Activated CD8-positive, alpha-beta memory T cell treated with anti-CD3 and anti-CD28 coated beads, Interleukin-2, amount 50 U/mL, for 4 hours (primary cell): ENCODE measurements at places on chromosomes 1 and 21.

DNA sequence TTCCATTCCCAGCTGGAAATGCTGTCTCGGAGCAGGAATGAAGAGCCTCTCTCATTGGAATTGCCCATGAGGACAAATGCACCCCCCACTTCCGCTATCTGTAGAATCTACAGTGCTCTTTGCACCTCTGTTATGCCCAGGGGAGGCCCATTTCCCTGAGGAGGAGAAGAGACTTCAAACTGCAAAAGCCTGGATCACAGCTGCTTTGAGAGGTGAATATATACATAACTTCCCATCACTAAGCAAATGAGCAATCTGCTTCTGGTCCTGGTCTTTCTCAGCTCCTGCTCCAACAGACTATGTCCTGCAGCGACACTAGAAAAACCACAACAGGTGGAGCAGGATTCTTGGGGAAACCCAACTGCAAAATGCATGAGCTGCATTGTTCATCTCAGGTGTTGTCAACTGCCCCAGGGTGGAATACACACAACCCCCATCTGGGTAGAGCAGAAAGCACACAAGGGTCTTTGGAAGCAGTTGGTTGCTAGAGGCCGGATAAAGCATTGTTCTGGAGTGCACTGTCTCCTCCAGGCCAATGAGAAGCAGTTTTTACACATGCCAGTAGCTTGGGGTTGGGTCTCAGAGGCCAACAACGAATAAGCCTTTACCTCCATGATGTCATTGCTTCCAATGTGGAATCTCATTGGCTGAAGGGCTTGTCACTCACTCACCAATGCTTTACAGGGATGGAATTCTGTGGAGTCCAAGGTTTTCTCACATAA is 67.7 kb upstream of the RAB4A start:
- no peak for DNase-seq

DNA sequence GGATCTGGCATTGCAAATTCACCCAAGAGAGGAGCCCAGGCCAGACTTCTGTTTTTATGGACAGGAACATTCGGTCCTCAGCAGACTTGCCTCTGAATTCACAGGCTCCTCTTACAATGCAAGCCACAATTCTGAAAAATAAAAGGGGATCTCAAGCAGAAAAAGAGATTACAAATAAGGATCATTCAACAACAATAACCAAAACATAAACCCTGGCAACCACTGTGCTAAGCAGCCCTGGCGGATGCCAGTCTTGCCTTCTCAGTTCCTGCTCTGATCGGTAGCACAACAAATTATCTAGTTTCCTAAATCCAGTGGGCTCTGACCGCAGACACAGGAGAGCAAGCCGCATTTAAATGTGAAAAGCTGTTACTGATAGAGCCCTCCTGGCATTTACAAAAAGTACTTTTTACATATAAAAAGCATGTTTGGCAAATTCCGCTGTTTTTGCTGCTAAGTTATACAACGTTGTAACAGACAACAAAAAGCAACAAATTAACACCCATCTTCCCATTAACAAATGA is 123.4 kb upstream of the FOXD3 start:
- no peak for DNase-seq

DNA sequence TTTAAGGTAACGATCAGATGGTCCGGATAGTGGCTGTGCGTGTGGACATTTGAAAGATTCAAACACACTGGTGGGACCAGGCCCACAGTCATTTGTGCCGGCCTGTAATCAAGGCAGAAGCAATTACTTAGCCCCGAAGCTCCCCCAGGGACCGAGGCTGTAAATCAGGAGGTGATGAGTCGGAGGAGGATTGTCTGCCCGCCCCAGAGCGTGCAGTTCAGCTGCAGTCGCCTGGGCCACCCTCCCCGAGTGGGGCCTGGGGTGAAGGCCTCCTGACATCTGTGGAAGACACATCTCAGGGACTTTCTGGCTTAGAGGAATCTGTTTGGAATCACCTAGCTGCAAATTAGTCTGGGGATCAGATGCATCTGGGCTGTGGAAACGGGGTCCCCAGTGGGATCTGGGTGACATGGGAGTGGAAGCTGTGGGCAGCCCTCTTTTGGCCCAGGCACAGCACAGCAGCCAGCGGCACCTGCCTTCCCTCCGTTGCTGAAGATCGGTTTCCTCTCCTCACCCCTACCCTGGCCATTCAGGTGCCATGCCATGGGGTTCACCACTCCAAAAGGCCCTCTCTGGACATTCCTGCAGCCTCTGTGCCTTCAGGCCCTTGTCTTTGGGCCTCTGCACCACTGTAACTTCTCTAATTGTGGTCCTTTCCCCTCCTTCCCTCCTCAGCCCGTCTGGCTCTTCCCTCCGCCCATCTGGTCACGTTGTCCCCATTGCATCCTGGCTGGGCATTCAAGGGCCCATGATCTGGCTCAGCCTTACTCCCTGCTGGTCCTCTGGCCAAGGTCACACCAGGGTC is 25.7 kb downstream of the LHX4 start:
- no peak for DNase-seq

DNA sequence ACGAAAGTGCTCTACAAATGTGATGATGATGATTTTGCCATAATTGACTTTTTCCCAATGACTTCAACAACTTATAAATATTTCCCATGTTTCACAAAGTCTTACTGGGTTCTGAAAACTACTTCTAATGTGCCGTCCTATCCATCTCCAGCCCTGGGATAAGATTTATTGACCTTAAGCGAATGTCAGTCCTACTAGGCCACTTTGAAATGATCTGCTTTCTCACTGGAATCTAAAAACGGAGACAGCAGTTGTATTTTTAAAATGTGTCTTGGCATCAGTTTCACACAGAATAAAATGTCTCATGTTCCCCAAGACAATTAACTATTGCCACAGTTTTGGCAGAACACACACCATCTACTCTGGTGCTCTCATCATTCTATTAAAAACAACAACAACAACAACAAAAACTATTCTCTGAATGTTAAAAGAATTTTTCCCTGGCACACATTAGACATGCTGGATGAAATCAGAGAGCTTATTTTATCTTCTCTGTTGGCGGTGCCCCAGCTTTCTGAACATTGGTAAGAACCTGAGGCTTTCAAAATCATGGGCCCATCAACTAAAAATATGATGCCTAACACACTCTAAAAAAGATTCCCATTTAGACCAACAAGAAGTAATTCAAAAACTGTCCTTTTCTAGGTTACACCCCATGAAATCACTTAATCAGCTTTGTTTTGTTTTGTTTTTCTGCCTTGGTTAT is 23.1 kb upstream of the DNASE2B start:
- DNase-seq: no peak

GRCh38 chr1:119391749-119392148 is 23.2 kb downstream of the HAO2 start:
- DNase-seq: no peak

GRCh38 chr1:27981145-27981544 is 21.4 kb downstream of the XKR8 start:
- no peak for DNase-seq

- DNase-seq: no peak
These were observed 10.1 kb downstream of the PTGFRN start for GRCh38 chr1:116919802-116920201.

- peak; percentile 33 for DNase-seq
These were observed 7.1 kb downstream of the GPR157 start for GRCh38 chr1:9121496-9122409.

DNA sequence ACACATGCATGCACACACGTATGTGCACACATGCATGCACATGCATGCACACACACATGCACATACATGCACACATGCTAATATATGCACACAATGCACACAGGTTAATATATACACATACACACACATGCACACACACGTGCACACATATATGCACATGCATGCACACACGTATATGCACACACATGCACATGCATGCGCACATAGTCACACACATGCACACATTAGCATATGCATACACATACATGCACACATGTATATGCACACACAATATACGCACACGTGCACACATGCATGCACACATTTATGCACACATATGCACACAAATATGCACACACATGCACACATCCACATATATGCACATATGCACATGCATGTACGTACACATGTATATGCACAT is 506.8 kb downstream of the MATN1 start:
- no peak for DNase-seq

DNA sequence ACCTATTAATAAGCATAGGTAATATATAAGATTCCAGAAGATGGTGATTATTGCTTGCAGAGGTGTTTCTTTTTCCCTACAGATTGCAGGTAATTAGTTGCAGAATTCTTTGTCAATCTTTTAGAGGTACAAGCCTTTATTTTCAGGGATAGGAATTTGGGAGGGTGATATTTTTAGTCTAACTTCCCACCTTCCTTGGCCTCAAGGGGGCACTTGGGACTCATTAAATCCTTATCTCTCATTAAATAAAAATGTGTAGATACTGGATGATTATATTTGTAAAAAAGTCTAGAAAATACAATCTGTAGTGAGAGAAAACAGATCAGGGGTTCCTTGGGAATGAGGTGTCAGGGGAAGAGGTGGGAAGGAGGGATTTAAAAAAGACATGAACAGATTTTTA is 179.2 kb downstream of the PATJ start:
- no peak for DNase-seq

- no peak for DNase-seq
These were observed 213.8 kb upstream of the TMEM51 start for GRCh38 chr1:14939527-14940284.

GRCh38 chr1:50158421-50158820 is 49.7 kb downstream of the ELAVL4 start:
- no peak for DNase-seq

DNA sequence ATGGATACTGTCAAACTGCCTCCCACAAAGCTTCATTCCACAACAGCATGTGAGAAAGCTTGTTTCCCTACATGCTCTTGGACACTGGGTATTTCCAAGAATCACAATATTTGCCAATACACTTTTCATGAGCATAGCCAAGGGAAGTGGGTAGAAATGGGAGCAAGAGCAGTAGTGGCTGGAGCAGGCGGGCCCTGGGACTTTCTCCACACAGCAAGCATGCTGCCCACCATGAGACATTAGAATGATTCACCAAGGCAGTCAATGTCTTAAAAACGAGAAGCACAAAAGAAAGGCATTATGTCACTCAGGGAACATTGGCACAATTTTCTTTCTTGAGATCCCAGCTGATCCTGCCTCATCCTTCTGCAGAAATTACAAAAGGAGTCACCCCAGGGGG is 371.6 kb upstream of the RUNX1 start:
- no peak for DNase-seq

- peak; percentile 75 for DNase-seq
These were observed 34.3 kb upstream of the ECE1 start for GRCh38 chr1:21324368-21325141.

DNA sequence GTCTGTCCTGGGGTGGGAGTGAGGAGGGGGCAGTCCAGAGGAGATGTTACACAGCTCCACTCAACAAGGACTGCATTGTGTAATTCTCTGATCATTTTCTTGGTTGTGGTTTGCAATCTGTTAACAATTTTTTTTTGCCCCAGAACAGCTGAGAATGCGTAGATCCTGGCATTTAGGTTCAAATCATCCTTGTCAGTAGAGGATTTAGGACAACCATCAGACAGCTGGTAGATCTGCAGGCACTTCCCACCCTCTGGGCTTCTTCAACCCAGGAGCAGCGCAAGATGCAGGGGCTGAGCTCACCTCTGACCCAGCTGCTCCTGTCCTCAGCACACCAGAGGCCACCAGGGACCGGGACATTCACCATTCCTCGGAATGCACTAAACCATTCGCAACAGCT is 13.5 kb downstream of the BCAR3 start:
- no peak for DNase-seq

DNA sequence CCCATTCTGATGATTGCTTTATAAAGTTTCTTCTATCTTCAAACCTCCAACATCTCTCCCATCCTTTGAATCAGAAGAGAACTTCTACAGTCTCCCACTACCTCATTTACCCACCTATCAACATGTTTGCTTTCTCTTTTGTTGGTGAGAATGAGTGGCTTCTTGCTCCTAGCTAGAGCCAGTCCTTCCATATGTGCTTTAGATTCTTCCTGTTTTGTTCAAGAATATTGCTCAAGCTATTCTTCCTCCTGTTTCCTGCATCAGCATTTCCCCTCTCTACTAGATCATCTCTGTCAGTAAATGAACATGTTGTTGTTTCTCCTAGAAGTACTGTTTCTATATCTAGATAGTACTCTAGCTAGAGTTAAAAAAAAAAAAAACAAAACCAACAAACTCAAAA is 6.3 kb downstream of the ATF6 start:
- no peak for DNase-seq

DNA sequence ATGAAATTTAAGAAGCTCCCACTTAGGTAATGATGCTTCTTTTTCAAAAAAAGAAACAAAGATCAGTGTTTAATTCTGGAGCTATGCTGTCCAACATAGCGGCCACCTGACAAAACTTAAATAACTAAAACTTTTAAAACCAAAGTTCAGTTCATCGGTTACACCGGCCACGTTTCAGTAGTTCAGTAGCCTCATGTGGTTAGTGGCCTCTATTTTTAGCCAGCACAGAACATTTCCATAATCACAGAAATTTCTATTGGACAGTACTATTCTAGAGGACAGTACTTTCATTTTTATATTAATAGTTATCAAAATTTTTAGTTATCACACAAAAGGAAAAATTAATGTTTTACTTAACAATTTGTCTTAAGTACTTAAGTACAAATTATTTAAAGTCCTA is 141.0 kb downstream of the USP25 start:
- no peak for DNase-seq

DNA sequence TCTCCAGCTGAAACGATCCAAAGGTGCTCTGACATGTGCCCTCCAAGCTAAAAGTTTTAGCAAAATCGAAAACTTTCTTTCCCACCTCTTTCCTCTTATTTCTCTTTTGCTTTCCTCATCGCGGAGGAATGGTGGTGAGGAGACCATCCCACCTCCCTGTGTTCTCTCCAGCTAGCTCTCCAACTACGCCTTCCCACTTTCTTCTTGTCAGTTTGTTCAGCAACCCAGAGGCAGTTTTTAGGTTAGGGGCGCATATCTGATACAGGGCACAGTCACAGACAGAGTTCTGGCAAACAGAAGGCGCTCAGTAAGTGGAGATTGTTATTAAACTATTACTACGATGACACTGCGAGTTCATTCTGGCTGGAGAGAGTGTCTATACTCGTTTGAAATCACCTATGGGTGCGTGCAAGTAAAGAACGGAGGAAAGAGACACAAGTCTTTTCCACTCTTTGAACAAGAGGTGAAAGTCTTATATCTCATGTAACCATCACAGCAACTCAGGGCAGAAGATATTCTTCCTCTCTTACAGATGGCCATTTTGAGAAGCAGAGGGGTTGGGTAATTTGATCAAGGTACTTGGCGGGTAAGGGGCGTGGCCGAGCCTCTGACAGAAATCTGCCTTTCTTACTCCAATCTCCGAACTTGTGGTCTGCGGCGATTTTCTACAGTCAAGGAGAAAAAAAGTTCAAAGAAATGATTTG is 13.9 kb downstream of the HLX start:
- no peak for DNase-seq
